Neural crest cell (in vitro differentiated cells): ENCODE measurements at places on chromosomes 2 and 18.
A peak's percentile ranks its signal among the peaks of the same experiment; 100 is the strongest.

- no peaks in the 10 kb centered on the region for H3K27me3 ChIP-seq
- H3K4me1 ChIP-seq = peaks cover 4% of the 10 kb centered on the region
- no peaks in the 10 kb centered on the region for H3K36me3 ChIP-seq
These were observed 249.0 kb downstream of the EXOC6B start for GRCh38 chr2:72576861-72577260.

- DNase-seq = no peak
- peaks cover 23% of the 10 kb centered on the region for H3K4me1 ChIP-seq
- no peaks in the 10 kb centered on the region for H3K27me3 ChIP-seq
- H3K36me3 ChIP-seq = no peaks in the 10 kb centered on the region
These were observed 187.3 kb downstream of the PID1 start for GRCh38 chr2:229083606-229084340.

- no peak for DNase-seq
- no peak overlapping the region for H3K4me3 ChIP-seq
- no peak overlapping the region for H3K27ac ChIP-seq
- H3K36me3 ChIP-seq = peaks cover 4% of the 10 kb centered on the region
These were observed 13.3 kb downstream of the ZSWIM2 start for GRCh38 chr2:186835628-186836027.

DNA sequence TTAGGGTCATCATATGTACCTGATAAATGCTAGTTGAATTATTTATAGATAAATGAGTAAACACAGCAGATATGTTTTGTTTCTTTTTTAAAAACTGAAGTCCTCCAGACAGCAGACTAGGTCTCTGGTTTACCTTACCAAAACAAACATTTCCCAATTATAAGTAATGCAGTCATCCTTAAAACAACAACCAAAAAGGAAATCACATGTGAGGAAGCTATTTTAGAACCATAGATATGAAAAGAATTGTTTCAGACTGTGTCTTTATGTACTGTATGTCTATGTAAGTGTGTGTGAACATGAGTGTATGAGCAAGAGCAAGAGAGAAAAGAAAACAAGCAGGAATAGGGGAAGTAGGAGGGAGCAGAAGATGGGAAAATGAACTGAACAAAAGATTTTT is 441.0 kb downstream of the CPS1 start:
- no peaks in the 10 kb centered on the region for H3K36me3 ChIP-seq
- no peak for DNase-seq
- H3K4me3 ChIP-seq = no peak overlapping the region
- no peaks in the 10 kb centered on the region for H3K4me1 ChIP-seq
- no peak overlapping the region for H3K27ac ChIP-seq

GRCh38 chr2:141828761-141829160 is 302.1 kb downstream of the LRP1B start:
- H3K36me3 ChIP-seq = no peaks in the 10 kb centered on the region
- no peak for DNase-seq
- H3K27ac ChIP-seq = no peak overlapping the region

GRCh38 chr2:144935736-144936135 is 415.8 kb upstream of the ZEB2 start:
- H3K4me3 ChIP-seq = no peak overlapping the region
- no peak overlapping the region for H3K27ac ChIP-seq
- no peaks in the 10 kb centered on the region for H3K27me3 ChIP-seq
- no peak for DNase-seq
- H3K36me3 ChIP-seq = no peaks in the 10 kb centered on the region

GRCh38 chr18:42094875-42095274 is 139.8 kb downstream of the PIK3C3 start:
- H3K36me3 ChIP-seq = peaks cover 3% of the 10 kb centered on the region
- no peaks in the 10 kb centered on the region for H3K27me3 ChIP-seq
- no peak overlapping the region for H3K27ac ChIP-seq
- H3K4me1 ChIP-seq = no peaks in the 10 kb centered on the region
- DNase-seq = no peak
- H3K4me3 ChIP-seq = no peak overlapping the region

GRCh38 chr2:11635141-11635540 is 34.9 kb downstream of the NTSR2 start:
- no peaks in the 10 kb centered on the region for H3K27me3 ChIP-seq
- DNase-seq = no peak
- no peaks in the 10 kb centered on the region for H3K4me1 ChIP-seq
- H3K36me3 ChIP-seq = peaks cover 25% of the 10 kb centered on the region
- H3K4me3 ChIP-seq = no peak overlapping the region

GRCh38 chr2:120474486-120474885 is 128.6 kb downstream of the INHBB start:
- no peak overlapping the region for H3K4me3 ChIP-seq
- no peaks in the 10 kb centered on the region for H3K4me1 ChIP-seq
- no peak for DNase-seq

DNA sequence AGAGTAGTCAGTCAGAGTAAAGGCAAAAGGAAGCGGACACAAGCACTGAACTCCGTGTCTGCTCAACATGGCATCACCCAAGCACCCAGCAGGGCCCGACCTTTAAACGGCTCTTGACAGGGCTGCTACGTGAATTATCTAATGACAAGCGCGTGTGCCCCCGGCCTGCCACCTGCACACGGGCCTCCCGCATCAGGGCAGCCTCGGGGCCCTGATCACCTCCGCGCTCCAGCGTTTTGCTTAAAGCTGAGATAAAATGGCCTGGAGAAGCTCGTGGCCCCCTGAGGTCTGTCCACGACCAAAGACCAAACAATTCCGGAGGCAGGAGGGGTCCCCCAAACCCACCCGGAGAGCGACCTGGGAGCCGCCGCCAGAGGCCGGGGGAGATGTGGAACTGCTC is 376 bp downstream of the NDUFA10 start:
- no peak for DNase-seq
- peak overlapping the region; percentile 96 for H3K4me3 ChIP-seq
- peaks cover 14% of the 10 kb centered on the region for H3K4me1 ChIP-seq
- H3K27me3 ChIP-seq = peaks cover 36% of the 10 kb centered on the region

GRCh38 chr2:173822889-173823542 is 142.2 kb downstream of the SP3 start:
- no peaks in the 10 kb centered on the region for H3K27me3 ChIP-seq
- H3K27ac ChIP-seq = peak overlapping the region; percentile 30
- H3K4me3 ChIP-seq = no peak overlapping the region
- no peaks in the 10 kb centered on the region for H3K4me1 ChIP-seq

DNA sequence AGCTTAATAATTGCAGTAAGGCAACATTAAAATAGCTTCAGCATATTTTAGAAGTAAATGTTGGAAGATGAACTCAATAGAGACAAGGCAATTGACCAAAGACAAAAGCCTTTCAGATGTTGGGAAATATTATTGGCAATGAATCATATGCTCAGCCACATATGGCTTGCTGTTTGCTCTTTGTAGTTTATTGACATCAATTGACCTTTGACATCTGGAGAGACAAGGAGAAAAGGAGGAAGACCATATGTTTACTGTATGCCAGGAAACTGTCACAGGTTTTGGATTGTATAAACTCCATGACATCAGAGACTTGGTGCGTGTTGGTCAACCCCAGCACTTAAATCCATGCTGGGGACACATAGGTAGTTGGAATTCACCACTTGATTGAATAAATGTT is 60.6 kb upstream of the SLC16A14 start:
- H3K27ac ChIP-seq = no peak overlapping the region
- no peak overlapping the region for H3K4me3 ChIP-seq
- no peaks in the 10 kb centered on the region for H3K4me1 ChIP-seq
- no peaks in the 10 kb centered on the region for H3K27me3 ChIP-seq
- no peak for DNase-seq

DNA sequence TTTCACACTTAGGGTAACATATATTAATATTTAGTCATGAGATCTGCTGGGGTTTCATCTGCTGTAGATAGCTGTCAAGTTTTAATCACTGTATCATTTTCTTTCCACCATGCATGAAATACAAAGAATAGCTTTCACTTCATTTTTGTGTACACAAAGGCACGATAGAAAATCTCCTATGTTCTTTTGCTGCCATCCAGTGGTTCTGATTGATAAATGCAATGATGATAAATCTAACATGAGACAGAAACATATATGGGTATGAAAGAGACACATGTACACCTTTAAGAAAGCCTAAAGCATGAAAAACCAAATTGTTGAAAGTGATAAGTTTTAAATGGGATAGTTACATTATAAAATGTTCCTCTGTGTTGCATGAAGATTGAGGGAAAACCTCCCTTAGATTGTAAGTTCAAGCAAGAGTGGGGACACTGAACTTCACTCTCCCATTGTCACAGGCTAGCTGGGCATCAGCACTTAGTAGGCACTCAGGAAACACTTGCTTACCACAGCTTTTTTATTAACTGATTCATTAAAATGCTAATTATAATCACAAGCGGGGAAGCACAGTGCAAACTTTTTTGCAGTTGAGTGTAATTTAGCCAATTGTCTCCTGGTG is 31.2 kb downstream of the C1D start:
- peaks cover 2% of the 10 kb centered on the region for H3K27me3 ChIP-seq
- H3K4me3 ChIP-seq = no peak overlapping the region
- no peaks in the 10 kb centered on the region for H3K36me3 ChIP-seq
- H3K27ac ChIP-seq = no peak overlapping the region
- no peak for DNase-seq
- H3K4me1 ChIP-seq = no peaks in the 10 kb centered on the region

DNA sequence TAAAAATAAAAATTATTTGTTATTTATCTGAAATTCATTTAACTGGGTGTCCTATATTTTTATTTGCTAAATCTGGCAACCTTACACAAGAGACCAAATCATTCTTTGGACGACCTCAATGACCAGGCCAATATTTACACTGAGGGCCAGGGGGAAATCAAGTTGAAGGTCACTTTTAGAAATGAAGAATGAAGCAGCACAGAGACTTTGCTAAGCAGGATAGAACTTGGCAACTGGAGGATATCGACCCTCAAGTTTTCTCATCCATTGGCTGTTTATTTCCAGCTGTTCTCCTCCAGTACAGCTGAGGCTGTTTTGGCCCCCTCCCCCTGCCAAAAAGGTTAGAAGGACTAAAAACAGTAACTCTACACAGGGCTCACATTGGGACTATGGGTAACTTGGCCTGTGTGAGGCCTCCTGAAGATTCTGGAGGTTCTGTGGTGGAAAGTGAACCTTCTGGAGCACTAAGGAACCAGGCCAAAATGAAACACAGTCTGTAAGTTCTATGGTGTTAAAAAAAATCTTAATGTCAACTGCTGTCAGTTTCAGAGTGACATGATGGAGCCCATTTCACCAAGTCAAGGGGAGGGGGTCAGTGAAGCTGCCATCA is 32.2 kb upstream of the ZFP36L2 start:
- peaks cover 10% of the 10 kb centered on the region for H3K36me3 ChIP-seq
- no peaks in the 10 kb centered on the region for H3K27me3 ChIP-seq
- H3K27ac ChIP-seq = no peak overlapping the region

- H3K36me3 ChIP-seq = no peaks in the 10 kb centered on the region
- H3K27ac ChIP-seq = no peak overlapping the region
- peaks cover 19% of the 10 kb centered on the region for H3K4me1 ChIP-seq
- DNase-seq = no peak
These were observed 13.3 kb downstream of the OBSL1 start for GRCh38 chr2:219557791-219558785.

- DNase-seq = no peak
- H3K27me3 ChIP-seq = no peaks in the 10 kb centered on the region
- no peaks in the 10 kb centered on the region for H3K36me3 ChIP-seq
- no peak overlapping the region for H3K4me3 ChIP-seq
- H3K27ac ChIP-seq = no peak overlapping the region
These were observed 184.2 kb downstream of the ZNF521 start for GRCh38 chr18:25167612-25168410.

- H3K4me1 ChIP-seq = no peaks in the 10 kb centered on the region
- H3K4me3 ChIP-seq = no peak overlapping the region
- no peaks in the 10 kb centered on the region for H3K27me3 ChIP-seq
- H3K27ac ChIP-seq = no peak overlapping the region
- H3K36me3 ChIP-seq = no peaks in the 10 kb centered on the region
These were observed 159.5 kb downstream of the COL6A3 start for GRCh38 chr2:237254369-237254861.

- H3K36me3 ChIP-seq = no peaks in the 10 kb centered on the region
- no peak overlapping the region for H3K4me3 ChIP-seq
- peaks cover 12% of the 10 kb centered on the region for H3K4me1 ChIP-seq
- no peaks in the 10 kb centered on the region for H3K27me3 ChIP-seq
- DNase-seq = no peak
These were observed 25.5 kb upstream of the TDRD15 start for GRCh38 chr2:21098294-21098693.

DNA sequence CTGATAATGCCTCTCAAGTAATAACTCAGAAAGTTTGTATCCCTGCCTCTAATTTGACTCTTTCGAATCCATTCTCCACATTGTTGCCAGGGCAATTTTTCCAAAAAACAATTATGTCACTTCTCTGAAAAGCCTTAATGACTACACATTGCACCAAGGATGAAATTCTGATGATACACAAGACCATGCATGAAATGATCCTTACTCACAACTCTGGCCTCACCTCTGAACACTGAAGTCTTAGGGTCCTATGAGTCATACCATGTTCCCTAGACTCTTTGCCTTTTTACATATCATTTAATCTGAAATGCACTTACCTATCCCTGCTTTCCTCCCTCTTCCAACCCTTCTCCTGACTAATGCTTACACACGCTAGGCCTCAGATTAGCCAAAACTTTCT is 51.0 kb downstream of the WDPCP start:
- H3K27ac ChIP-seq = no peak overlapping the region
- H3K4me1 ChIP-seq = no peaks in the 10 kb centered on the region
- H3K27me3 ChIP-seq = no peaks in the 10 kb centered on the region
- no peak for DNase-seq
- H3K36me3 ChIP-seq = peaks cover 13% of the 10 kb centered on the region

GRCh38 chr18:79511271-79511670 is 115.5 kb downstream of the NFATC1 start:
- peaks cover 7% of the 10 kb centered on the region for H3K27me3 ChIP-seq
- no peaks in the 10 kb centered on the region for H3K36me3 ChIP-seq
- H3K27ac ChIP-seq = no peak overlapping the region

GRCh38 chr2:101710471-101711318 is 13.2 kb downstream of the MAP4K4 start:
- peaks cover 7% of the 10 kb centered on the region for H3K36me3 ChIP-seq
- no peaks in the 10 kb centered on the region for H3K27me3 ChIP-seq
- peak overlapping the region; percentile 4 for H3K4me3 ChIP-seq
- no peak overlapping the region for H3K27ac ChIP-seq

GRCh38 chr2:60867848-60868247 is 13.5 kb upstream of the REL start:
- H3K4me3 ChIP-seq = no peak overlapping the region
- H3K36me3 ChIP-seq = no peaks in the 10 kb centered on the region
- no peaks in the 10 kb centered on the region for H3K4me1 ChIP-seq
- no peaks in the 10 kb centered on the region for H3K27me3 ChIP-seq
